Activated CD8-positive, alpha-beta memory T cell treated with anti-CD3 and anti-CD28 coated beads, Interleukin-2, amount 10 ng/mL, durations not matched to agents 7 days and 5 days (primary cell): ENCODE measurements at places on chromosomes 12 and 14.

DNA sequence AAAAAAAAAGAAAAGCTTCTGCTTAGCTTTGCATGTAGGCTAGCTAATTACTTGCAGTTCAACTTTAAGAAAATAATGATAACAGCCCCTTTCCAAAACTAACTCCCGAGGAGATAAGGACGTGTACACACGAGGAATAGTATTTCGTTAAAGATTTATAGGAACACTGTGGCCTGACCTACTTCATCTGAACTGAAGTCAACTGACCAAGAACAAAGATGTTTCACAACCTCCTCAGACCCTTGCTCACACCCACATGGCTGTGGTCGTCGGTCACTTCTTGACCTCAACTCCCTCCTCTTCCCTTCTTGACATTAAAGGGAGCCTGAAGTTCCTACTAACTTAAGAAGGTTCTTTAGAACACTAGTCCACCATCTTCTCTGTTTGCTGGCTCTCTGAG lies 25.3 kb upstream of the FAM181A start:
- no peak for DNase-seq

DNA sequence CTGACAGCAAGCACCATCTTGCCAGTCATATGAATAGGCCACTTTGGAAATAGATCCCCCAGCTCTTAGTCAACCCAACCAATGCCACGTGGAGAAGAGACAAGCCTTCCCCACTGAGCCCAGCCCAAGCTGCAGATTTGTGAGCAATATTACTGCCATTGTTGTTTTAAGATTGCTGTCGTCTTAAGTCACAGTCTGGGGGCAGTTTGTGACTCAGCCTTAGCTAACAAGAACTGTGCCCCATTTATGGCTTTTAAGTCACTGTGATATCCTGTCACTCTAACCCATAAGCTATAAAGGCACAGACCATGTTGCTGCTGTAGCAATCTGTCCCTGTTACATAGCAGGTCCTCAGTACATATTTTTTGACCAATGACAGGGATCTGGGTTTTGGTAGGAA lies 464.2 kb downstream of the MED13L start:
- DNase-seq = no peak

- DNase-seq = no peak
Observed at GRCh38 chr14:74573421-74574089, 38.5 kb downstream of the LTBP2 start.

DNA sequence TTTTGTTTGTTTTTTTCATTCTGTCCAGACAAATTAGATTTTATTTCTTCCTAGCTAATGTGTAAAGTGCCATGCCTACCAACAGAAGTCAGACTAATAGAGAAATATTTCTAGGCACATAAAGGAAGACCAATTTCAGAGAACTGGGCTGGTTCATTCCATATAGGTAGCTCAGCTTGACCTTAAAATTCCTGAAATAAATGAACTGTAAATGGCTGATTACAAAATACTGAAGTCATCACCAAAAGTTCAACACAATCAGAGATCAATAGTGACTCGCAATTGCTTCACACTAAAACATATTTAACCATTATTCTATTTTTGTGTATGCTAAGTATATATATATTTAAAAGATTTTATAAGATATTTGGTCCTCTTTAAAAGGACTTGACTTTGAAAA lies 34.2 kb downstream of the PTPRB start:
- DNase-seq = no peak

DNA sequence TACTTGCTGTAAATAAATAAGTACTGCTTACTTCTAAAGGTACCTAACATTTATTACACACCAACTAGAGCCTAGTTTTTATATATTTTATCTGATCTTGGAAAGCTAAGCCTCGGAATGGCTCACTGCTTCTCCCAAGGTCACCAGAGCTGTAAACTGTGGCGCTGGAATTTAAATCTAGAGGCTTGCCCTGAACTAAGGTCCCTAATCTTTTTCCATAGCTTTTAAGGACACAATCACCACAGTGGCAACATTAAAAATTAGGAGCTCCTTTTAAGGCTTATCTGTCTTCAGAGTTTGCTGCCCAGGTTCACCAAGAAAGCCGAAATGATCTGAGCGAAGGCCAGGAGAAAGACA lies 670 bp downstream of the CCNB1IP1 start:
- no peak for DNase-seq

GRCh38 chr14:42112108-42112507 lies 505.4 kb downstream of the LRFN5 start:
- no peak for DNase-seq

GRCh38 chr14:53890611-53891101 lies 66.0 kb downstream of the BMP4 start:
- DNase-seq = no peak

DNA sequence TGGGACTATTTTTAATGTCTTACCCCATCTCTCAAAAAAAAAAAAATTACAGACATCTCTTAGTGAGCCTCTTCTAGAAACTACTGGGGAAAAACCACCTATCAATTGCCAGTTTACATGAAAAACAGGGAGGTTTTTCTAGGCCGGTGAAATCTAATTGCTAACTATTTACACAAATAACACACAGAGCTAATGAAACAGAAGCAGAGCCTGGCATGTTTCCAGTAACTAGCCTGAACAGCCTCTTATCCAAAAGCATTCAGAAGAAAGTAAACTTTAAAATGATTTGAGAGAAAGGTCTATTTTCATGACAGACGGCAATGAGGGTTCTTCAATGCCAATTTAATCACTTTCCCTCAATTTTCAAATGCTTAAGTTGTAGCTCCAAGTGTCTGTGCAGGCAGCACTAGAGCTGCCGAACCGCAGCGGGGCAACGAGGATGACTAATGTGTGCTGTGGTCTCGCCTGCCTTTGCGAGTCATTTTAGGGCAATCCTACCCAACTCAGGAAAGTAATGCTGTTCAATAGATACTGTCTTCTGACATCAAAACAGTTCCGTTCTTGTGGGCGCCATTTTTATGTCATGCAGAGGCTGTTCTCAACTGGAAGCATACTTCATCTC lies 84.6 kb downstream of the SETD3 start:
- peak; percentile 82 for DNase-seq

GRCh38 chr12:53098354-53098981 lies 1.0 kb downstream of the IGFBP6 start:
- DNase-seq = no peak

GRCh38 chr14:60508707-60509437 lies at the start of gene SIX6:
TSS of gene SIX6 (plus strand) at chr14:60509146. CDS start at chr14:60509399, 253 bp downstream.
- DNase-seq = no peak

GRCh38 chr14:59438195-59438647 lies 27.0 kb downstream of the GPR135 start:
- DNase-seq = no peak
